Motor neuron (in vitro differentiated cells): ENCODE measurements at places on chromosomes 7 and 10.

DNA sequence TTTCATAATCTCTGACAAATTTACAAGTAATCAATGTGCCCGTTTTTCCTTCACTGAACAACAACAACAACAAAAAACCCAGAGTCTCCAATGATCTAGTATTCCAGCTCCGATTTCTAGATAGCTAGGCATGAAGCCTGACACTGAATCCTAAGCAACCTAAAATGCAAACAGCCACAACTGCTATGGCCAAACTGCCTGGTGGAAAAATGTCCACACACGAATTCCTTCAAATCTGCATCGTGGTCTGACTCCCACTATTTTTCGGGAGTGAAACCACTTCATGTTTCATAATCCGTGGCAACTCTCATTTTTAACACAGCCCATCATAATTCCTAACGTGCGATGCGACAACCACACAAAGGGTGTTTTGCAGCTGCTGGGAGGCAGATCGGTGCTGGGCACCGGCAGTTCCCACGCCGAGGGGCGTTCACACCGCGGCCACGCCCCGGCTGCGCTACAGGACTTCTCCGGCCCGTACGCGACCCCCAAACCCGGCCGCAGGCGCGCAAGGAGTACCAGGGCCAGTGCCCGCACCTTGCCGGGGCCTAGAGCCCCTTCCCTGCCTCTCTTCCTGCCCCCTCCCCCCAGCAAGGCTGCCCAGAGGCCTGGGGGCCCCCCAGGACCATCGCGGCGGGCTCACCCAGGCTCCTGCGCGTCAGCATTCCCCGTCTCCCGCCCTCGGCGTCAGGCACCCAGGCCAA is 814 bp downstream of the RUFY2 start:
- ATAC-seq, result peak; percentile 48

DNA sequence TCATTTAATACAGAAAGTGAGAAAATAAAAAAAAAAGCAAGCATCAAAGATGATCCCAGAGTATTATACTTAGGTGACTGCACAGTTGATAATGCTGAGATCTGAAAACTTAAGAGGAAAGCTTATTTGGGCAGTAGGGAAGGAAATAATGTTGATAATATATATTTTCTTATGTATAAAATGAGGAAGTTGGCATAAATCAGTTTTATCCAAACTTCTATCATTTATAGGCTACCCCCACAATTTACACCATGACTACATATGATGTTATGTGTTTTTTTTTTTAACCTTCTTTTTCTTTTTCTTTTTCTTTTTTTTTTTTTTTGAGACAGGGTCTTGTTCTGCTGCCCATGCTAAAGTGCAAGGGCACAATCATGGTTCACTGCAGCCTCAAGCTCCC is 108.2 kb upstream of the PLXDC2 start:
- no peak for ATAC-seq

GRCh38 chr7:124856299-124856888 is 73.2 kb downstream of the POT1 start:
- peak; percentile 34 for ATAC-seq

- ATAC-seq, result no peak
Measured at GRCh38 chr7:115116773-115117715, 195.2 kb downstream of the MDFIC start.

- no peak for ATAC-seq
Measured at GRCh38 chr10:75974080-75974479, 542.7 kb downstream of the LRMDA start.

DNA sequence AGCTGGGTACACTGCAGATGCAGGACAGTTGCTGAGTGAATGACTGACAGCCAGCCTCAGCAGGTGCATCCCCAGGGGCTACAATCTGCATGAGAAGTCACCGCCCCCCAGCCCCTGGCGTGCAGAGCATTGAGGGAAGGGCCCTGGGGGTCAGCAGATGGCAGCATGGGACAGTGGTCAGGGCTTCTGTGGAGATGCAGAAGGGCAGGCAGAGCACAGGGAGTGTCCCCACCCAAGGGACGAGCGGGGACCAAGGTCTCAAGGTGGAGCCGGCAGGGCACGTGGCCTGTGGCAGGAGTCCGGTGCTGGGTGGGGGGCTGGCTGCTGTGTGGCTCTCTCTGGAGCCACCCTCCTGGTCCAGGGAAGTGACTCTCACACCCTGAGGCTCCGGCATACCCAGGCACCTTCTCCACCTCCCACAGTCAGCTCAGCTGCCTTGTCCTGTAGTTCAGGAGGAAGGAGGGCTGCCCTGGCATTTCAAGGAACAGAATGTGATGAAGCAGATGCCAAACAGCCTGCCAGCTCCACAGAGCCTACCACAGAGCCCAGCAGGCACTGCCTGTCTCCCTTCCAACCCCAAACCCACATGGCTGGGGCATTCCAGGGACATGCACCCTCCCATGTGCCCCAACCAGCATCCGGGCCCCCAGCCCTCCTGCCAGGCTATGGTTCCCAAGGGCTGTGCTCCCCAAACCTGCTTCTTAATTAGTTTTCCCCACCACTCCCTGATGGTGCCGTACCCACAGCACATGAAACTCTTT is 114.5 kb downstream of the TMEM130 start:
- ATAC-seq, result peak; percentile 50

GRCh38 chr10:3215153-3215775 is 42.7 kb upstream of the PITRM1 start:
- peak; percentile 94 for ATAC-seq

- no peak for ATAC-seq
Measured at GRCh38 chr7:140155428-140155827, 21.4 kb downstream of the KDM7A start.

GRCh38 chr10:24483701-24484100 is 240.0 kb downstream of the ARHGAP21 start:
- ATAC-seq, result no peak

- ATAC-seq, result peak; percentile 47
Measured at GRCh38 chr7:35839860-35840854, 39.3 kb downstream of the SEPTIN7 start.

DNA sequence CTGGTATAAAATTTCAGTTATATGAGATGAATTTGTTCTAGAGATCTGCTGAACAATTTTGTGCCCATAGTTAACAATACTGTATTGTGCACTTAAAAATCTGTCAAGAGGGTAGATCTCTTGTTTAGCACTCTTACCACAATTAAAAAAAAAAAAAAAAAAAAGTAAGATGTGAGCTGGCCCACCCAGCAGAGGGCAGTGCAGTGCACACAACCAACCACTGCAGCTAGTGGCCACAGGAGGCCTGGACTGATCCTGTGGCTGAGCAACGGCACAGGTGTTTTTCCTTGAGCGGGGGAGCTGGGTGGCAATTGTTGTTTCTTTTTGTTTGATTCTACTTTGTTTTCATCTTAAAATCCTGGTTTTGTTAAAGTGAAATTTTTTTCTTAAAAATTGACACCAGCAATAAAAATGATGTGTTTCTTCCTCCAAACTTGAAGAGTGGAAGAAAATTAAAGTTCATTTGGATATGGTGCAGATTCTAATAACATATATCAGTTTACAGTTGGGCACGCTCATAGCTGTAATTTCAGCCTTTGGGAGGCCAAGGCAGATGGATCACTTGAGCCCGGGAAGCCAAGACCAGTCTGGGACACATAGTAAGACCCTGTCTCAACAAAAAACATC is 171.1 kb upstream of the TBX20 start:
- ATAC-seq, result no peak

- no peak for ATAC-seq
Measured at GRCh38 chr10:122040786-122041185, 51.8 kb downstream of the TACC2 start.

GRCh38 chr10:129373231-129373630 is 93.8 kb upstream of the MGMT start:
- no peak for ATAC-seq

GRCh38 chr7:105277341-105277740 is 111.4 kb downstream of the SRPK2 start:
- ATAC-seq, result no peak

- ATAC-seq, result no peak
Measured at GRCh38 chr10:63717027-63717715, 196.0 kb downstream of the REEP3 start.

- no peak for ATAC-seq
Measured at GRCh38 chr7:151629713-151630272, 110.1 kb upstream of the RHEB start.

- ATAC-seq, result no peak
Measured at GRCh38 chr10:62234077-62234605, 34.5 kb downstream of the RTKN2 start.
